ENCODE measurements at places on chromosomes 3 and 15.

DNA sequence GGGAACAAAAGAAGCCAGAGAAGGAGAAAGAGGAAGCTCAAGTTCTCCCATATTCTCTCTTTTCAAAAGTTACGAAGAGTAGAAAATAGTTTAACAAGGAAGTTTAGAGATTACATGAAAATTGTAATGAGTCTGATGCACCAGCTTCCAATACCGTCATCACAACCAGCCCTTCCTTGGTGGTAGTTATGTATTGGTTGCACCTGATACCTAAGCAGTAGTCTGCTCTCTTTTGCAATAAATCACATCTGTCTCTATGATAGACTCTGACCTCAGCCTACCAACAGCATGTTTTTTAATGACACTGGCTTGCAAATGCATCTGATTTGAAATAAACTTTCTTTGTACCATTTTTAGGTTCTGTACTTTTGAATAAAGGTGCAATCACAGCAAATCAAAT lies 575.8 kb downstream of the FHIT start:
- no peak for DNase-seq

GRCh38 chr15:71508081-71508682 lies 302.2 kb upstream of the NR2E3 start:
- DNase-seq, result no peak

DNA sequence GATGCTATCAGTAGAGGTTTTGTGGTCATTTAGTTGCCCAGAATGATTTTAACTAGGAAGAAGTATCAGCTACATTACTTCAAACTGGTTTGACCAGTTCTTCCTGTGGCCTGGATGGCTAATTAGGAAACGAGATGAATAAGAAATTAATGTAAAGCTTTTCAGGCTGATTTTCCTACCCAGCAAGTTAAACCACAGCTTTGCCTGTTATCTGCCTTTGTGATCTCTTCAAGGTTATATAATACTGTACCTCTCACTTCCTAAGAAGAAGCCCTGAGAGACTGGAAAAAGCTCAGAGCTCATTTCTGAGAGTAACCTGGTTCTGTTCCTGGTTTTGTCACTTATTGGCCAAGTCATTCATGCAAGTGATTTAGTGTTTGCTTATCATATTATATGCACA lies 782.2 kb upstream of the GOLIM4 start:
- no peak for DNase-seq

DNA sequence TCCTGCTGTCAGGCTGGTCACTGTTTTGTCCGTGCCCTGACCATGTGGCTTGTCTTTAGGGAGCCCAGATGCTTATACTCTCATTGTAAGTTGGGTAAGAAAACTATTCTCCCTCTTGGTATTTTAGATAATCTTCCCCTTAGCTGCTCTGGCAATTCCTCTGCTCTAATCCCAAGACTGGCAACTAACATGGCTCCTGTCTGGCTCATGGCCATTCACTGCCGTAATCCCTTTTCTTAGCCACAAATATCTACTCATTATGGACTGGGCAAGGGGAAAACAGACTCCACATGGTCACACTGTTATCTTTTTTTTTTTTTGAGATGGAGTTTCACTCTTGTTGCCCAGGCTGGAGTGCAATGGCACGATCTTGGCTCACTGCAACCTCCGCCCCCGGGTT lies 38.8 kb downstream of the TYRO3 start:
- DNase-seq, result no peak

- no peak for DNase-seq
Observed at GRCh38 chr3:54641226-54642014, 286.4 kb downstream of the LRTM1 start.

GRCh38 chr15:42059661-42060476 lies 34.5 kb downstream of the PLA2G4D start:
- peak; percentile 72 for DNase-seq

DNA sequence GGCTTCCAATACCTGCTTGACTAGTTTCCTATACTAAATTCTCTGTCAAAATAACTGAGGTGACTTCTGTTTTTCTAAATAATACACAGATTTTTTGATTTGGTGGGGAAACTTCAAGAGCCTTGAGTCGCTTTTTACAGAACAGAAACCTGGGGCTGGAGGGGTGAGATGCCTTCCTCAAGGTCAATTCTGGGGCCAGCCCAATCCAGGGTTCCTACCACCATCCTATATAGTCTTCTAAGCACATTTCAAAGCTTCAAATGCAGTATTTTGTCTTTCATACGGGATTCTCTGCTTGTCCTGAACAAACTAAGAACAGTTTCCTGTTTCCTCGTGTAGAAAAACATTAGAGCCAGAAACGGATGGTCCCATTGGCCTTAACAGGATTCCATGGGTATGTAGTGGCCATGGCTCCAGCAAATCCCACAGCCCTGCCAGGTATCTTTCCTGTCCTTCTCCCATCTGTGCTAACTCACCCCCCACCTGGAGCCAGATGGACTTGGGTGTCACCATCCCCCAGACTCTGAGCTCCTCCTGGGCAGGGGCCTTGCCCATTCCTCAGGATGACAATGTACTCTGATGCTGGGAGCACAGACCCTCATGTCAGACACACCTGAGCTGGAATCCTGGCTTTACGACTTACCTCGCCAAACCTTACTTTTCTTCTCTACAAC lies 146.9 kb downstream of the KLF13 start:
- DNase-seq, result peak; percentile 38

- no peak for DNase-seq
Observed at GRCh38 chr3:131223373-131224289, 157.9 kb upstream of the NUDT16 start.

GRCh38 chr15:80584973-80585525 lies 110.1 kb upstream of the ABHD17C start:
- DNase-seq, result no peak

DNA sequence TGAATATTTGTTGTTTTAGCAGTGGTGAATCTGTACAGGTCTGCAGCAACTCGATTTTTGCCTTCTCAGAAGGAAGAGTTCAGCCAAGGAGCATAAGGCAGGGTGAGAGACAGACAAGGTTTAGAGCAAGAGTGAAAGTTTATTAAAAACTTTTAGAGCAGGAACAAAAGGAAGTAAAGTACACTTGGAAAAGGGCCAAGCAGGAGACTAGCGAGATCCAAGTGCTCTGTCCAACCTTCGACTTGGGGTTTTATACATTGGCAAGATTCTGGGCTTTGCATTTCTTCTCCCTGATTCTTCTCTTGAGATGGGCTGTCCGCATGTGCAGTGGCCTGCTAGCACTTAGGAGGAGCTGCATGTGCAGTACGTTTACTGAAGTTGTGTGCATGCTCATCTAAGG lies 46.7 kb upstream of the AADACL2 start:
- DNase-seq, result no peak

DNA sequence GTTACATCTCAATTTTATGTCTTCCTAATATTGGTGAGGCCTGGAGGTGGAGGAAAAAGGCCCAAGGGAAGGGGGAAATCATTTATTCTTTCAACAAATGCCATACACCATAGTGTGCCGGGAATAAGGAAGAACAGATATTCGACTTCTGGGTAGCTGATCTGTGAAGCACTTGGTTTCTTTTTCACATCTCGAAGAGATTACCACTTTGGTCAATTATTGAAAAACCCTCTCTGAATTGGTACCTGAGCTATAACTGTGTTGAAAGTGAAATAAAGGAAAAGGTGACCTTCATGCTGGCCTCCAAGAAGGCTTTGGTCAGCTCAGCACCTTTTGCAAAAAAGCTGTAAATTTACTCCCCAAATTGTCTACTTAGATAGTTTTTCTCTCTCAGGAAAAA lies 14.2 kb upstream of the MB21D2 start:
- no peak for DNase-seq

GRCh38 chr3:49717959-49718857 lies 1.3 kb downstream of the AMIGO3 start:
- no peak for DNase-seq

DNA sequence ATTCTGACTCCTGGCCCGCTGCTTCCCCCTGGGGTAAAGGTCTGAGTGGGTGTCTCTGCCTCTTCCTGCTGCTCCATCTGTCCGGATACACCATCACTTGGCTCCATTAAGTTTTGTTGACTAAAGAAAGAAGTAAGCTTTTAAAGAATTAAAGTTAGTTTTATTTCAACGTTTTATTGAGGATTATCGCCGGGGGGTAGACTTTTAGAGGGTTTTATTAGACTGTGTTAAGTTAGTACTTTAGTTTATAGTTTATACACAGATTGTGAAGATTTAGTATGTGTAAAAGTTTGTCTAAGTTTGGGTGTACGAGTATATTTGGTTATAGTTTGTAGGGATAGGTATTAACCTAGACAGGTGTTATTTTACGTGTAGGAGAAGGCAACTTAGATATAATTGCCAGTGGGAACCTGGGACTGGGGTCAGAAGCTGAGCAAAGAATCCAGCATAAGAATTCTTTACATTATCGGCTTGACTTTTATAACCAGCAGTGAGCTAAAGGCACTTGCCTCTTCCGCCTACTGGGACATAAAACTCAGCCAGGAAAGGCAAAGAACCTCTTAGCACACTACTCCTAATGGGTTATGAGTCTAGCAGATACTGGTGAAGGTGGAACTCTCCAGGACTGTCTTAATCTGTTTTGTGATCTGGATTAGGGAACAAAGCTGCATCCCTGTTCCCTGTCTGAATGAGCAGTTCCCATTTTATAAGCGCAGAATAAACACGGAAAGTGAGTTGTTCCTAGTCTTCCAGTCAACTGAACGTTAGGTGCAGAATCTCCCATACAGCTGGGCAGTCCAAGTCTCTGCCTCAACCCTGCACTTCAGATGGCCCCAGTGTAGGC lies 131.3 kb downstream of the FAM43A start:
- DNase-seq, result no peak

GRCh38 chr15:73048624-73049295 lies 3.5 kb upstream of the NEO1 start:
- DNase-seq, result no peak

DNA sequence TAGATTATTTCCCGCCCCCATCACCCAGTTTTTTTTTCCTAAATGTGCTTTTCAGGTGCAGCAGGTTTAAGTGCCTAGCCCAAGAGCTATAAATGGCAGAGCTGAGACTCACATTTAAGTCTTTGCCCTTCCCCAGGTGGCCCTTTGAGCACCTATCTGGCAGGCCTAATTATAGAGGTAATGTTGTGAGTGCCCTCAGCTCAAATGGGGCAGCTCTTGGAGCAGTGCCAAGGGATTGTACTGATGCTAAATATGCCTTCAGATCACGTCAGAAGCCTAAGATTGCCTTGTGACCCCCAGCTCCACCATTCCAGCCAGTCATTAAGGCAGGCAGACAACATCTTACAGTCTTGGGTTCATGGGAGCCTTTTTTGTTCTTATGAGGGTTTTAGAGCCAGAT lies 159.5 kb downstream of the RPLP1 start:
- DNase-seq, result peak; percentile 23

DNA sequence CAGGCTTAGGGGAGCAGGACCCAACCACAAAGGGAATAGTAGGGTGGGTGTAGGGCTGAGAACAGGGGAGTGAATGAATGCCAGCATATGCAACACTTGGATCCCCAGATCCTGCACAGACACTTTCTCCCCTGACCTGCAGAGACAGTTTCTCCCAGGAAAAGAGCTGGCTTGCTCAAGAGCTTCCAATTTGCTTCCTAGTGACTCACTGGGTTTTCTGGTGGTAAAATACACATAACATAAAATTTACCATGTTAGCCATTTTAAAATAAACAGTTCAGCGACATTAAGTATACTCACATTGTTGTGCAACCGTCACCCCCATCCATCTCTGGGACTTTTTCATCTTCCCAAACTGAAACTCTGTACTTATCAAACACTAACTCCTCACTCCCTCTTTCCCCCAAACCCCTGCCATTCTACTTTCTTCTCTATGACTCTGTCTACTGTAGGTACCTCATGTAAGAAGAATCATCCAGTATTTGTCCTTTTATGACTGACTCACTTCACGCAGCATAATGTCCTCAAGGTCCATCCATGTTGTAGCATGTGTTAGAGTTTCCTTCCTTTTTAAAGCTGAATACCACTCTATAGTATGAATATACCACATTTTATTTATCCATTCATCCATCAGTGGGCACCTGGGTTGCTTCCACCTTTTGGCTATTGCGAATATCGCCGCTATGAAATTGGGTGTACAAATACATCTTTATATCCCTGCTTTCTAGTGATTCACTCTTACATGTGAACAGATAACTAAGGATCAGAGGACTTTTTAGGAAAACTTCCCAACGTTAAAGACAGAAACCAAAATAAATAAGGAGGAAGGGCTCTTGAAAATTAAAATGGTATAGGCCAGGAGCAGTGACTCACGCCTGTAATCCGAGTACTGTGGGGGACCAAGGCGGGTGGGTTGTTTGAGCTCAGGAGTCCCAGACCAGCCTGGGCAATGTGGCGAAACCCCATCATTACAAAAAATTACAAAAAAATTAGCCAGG lies 95.6 kb upstream of the TJP1 start:
- no peak for DNase-seq

GRCh38 chr15:39946862-39947261 lies 12.9 kb downstream of the EIF2AK4 start:
- no peak for DNase-seq

- no peak for DNase-seq
Observed at GRCh38 chr15:100692671-100693070, 90.3 kb downstream of the ASB7 start.

- no peak for DNase-seq
Observed at GRCh38 chr3:130725746-130726145, 20.9 kb downstream of the PIK3R4 start.

DNA sequence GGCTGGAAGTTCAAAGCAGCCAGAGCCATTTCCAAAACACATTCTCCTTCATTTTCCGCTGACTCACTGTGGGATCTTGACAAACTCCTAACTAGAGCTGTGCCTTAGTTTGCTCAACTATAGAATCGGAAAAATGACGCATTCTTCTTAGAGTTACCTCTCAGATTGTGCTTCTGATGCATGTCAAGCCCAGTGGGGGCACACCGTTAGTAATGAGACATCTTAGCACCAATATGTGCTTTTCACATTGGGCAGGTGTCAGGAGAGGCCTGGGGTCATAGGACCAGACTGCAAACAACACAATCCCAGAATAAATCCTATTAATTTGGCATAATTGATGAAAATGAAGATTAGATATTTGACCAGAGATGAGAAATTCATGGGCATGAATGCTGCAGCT lies 71.3 kb upstream of the UBE3A start:
- no peak for DNase-seq
